ENCODE measurements at places on chromosomes 16 and 17.
A peak's percentile ranks its signal among the peaks of the same experiment; 100 is the strongest.

GRCh38 chr16:9183682-9184353, 92.4 kb downstream of the HAPSTR1 start:
- DNase-seq: no peak

- DNase-seq: peak; percentile 73
Measured at GRCh38 chr17:47225436-47225858, 16.3 kb downstream of the MYL4 start.

- no peak for DNase-seq
Measured at GRCh38 chr17:28169621-28170349, 127.3 kb downstream of the NLK start.

DNA sequence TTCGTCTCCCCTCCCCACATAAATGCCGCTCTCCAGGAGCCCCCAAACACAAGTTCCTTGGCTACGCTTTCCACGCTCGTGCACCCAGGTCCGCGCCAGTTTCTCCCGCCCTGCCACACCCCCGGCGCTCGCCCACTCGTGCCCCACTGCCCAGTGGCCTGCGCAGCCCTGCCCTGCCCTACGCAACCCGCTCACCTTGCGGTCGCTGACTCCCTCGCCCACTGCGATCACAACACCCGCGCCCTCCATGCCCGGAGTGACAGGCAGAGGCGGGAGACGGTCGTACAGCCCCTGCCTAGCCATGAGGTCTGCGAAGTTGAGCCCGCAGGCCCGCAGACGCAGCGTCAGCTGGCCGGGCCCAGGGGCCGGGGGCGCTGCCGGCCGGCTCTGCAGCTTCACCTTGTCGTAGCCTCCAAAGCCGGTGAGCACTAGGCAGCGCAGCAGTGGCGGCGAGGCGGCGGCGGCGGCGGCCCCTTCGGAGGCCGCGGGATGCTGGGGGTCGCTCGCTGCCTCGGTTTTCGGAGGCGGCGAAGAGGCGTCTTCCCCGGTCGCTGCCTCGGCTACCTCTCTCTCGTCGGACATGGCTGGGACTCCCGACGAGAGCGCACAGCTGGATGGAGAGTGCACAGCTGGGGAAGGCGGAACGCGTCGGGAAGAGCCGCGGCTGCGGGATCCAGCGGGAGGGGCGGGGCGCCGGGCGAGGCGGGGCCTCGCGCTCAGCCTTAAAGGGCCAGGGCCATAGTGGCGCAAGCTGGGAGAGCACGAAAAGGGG, at the start of gene VAT1:
VAT1 (minus strand) TSS at position 645 of the 772 bp plus-strand sequence; CDS start at position 582, 63 bp downstream.
- no peak for DNase-seq

DNA sequence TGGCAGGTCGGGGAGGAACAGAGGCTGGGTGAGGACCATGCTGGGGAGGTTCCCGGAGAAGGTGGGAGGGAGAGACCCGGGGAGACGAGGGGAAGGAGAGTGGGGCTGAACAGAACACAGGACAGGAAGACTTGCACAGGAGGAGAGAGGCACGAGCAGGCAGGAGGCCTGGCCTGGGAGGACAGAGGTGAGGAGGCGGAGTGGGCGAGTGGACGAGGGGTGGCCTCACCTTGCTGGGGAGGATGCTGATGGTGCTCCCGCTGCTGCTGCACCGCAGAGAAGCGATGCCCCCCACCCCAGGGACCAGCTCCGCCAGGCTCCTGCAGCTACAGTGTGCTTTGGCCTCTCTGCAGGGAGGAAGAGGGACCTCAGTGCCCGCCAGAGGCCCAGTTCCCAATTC, 34.5 kb downstream of the TMEM204 start:
- no peak for DNase-seq

- no peak for DNase-seq
Measured at GRCh38 chr17:55726440-55726839, 3.8 kb upstream of the TMEM100 start.

DNA sequence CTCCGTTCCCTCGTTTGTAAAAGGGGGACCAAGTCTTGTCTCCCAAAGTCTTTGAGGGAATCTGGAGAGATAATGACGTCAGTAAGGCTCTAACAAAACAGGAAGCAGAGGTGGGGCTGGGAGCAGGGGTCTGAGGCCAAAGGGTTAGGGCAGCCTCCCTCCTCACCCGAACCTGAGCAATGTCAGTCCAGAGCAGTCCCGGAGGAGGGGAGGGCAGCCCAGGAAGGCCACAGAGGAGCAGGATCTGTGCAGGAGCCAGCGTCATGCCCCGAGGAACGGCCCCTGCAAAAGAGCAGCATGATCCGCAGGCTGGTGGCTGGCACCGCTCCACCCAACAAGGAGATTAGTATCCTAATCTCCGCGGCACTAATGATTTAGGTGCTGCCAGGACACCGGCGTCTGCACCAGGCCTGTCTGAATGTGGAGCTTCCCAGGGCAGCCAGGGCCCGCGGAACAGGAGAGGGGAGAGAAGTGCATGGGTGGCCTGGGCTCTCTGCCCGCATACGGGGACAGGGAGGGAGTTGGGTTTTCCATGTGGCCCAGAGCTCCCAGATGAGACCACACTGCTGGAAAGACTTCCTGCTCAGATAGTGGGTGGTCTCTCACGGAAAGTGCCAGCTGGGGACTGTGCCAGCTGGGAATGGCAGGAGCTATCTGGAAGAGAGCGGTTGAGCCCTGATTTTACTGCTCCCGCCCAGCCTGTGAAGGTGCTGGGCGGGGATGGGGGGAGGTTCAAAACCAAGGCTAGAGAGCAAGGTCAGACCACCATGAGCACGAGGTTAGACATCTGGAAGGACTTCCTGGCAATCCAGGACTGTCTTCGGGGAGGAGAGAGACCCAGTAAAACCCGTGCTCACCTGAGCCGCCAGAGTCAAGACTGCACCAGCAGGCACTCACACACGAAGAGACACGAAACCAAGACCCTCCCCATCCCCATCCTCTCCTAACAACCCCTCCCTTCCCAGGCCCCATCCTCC, 11.0 kb upstream of the KRT17 start:
- DNase-seq: no peak

GRCh38 chr17:57906910-57907309, 48.3 kb downstream of the CUEDC1 start:
- no peak for DNase-seq

GRCh38 chr17:15092762-15093161, 172.4 kb downstream of the PMP22 start:
- DNase-seq: peak; percentile 48

DNA sequence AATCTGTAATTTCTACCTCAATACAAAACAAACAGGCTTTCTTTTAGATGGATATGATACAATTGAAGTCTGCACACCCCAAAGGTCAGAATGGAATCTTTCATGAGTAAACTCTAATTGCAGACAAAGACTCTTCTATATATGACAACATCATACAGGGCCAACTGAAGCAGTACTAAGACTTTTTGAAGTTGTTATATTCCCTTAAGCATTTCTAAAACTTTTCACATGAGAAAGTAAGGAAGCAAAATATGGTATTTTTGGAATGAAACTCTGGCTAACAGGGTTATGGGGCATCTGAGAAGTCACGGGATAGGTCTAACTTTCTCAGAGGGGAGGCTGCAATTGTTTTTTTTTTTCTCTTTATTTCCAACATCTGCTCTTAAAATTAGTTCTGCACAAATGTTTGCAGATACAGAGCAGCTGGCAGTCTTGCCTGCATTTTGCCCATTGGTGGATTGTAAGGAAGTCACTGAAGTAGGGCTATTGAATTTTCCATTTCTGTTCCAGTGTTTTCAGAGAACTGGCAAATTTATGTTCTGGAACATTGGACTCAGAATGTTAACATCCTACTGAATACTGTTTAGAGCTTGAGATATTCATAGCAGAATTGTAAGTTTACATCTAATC, 59.1 kb downstream of the SSH2 start:
- no peak for DNase-seq

DNA sequence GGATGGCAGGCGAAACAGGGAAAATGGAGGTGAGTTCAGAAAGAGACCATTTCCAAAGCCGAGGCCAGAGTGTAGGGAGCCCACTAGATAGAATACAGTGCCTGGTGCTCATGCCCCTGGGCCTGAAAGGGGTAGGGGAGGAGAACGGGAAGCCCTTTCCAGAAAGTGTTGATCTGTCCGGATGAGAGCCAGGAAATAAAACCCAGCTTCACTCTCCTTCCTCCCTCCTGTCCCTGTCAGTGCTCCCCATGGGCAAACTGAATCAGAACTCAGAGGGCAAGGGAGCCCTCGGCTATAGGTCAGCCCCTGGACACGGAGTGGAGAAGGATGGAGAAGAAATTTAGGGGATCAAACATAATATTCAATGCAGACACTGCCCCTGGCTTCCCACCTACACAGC, 57.7 kb upstream of the RPL38 start:
- no peak for DNase-seq

- DNase-seq: no peak
Measured at GRCh38 chr17:35214631-35215273, 20.6 kb upstream of the SLC35G3 start.

DNA sequence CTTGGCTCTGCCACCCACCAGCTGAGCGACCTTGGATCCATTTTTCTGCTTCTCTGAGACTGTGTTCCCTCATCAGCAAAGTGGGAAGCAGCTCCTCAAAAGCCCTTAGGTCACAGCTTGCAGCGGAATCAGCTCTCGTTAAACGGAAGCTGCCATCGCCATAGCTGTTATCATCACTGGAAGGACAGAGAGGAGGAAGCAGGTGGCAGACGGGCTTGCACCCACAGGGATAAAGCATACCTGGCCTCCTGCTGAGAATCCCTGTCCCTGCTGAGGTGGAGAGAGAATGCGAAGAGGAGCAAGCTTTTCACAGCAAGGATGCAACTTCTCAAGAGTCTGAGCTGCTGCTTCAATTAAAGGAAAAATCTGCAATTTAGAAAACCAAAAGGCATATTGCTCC, 106.6 kb downstream of the CLEC16A start:
- no peak for DNase-seq

DNA sequence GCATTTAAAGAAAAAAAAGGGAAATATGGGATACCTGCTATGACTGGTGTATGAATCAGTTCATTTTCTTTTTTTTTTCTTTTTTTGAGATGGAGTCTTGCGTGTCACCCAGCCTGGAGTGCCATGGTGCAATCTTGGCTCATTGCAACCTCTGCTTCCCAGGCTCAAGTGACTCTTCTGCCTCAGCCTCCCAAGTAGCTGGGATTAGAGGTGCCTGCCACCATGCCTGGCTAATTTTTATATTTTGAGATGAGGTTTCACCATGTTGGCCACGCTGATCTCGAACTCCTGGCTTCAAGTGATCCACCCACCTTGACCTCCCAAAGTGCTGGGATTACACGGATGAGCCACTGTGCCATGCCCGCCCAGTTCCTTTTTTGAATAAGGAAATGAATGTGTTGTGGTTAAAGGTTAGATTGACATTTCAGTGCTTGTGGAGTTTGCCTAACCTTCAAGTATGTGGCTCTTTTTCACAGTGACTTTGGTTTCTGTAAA, 7.7 kb downstream of the HAPSTR1 start:
- no peak for DNase-seq

GRCh38 chr16:19132255-19132654, 18.5 kb downstream of the ITPRIPL2 start:
- no peak for DNase-seq

- no peak for DNase-seq
Measured at GRCh38 chr16:86565181-86565631, 1.4 kb upstream of the FOXC2 start.

DNA sequence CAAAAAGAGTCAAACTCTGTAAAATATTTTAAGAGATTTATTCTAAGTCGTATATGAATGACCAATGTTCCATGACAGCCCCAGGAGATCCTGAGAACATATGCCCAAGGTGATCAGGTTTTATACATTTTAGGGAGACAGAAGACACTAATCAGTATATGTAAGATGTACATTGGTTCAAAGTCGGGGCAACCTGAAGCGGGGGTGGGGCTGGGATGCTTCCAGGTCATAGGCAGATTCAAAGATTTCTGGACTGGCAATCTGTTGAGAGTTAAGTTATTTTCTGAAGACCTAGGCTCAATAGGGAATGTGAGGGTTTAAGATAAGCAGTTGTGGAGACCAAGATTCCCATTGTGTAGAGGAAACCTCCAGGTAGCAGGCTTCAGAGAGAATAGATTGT, 20.4 kb upstream of the DHRS7B start:
- no peak for DNase-seq

GRCh38 chr17:47224966-47225365, 15.8 kb downstream of the MYL4 start:
- DNase-seq: no peak

DNA sequence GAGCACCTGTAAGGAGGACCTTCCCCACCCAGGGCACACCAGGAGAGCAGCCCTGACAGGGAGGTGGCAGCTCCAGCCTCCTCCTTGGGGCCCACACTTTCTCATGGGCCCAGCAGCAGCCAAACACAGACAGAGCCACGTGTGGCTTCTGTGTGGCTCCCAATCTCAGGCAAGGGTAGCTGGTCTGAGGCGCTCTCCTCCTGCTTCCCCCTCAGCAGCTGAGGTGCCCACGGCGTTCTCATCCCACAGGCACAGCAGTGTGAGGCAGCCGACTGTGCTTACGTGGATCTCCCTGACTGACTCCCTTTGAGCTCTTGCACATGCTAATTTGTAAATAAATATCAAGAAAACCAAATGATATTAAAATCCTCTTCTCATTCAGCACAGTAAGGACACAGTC, 30.9 kb downstream of the CMTM3 start:
- no peak for DNase-seq

DNA sequence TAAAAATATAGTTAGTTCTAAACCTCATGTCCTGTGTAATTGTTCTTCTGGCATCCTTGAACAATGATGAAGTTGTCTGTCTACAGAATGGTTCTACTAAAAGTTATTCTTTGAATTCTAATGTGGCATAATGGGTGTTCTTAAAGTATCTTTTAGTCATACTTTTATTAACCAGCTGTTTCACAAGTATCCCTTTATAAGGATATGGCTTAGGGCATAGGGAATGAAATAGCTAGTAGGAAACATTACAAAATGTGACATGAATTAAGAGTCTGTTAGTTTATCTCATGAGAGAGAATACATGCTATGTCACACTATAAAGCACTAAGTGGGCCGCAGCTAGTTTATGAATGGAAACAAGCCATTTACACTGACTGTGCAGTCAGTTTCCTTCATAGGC, 26.3 kb upstream of the CAPNS2 start:
- DNase-seq: no peak

GRCh38 chr16:56493126-56493525, 26.7 kb downstream of the BBS2 start:
- no peak for DNase-seq

DNA sequence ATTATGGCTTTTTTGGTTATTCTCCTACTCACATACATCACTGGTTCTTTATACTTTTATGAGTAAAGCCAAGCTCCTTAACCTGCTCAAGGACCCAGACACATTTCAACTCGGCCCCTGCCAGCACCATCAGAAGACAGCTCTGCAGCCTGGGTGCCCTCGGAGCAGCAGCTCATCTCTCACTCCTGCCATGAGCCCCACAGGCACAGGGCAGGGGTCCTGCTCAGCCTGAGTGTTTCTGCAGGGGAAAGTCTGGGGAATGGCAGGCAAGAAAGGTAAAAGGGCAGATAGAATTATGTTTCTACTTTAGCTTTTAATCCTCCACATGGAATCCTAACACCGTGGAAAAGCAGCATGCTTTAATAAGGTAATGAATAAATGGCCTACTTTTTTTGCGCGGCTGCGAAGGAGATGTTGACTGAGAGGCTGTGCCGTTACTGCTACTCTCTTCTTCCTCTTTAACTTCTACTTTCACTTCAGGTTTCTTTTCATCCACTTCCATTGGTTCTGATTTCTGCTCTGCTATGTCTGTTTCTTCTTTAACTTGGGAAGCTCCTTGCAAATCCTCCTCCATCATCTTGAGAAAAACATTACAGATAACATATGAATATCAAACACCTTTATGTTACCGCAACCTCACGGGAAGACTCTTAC, 50.1 kb upstream of the TRAP1 start:
- no peak for DNase-seq
